Body of pancreas (tissue), 4 donors: ENCODE measurements at places on chromosomes 5 and 9. TPM values are rescaled to one million over a fixed set of nuclear protein-coding genes. Genes with fewer than 3 reads are reported as not detected.

- DNase-seq, result no peak
Observed at GRCh38 chr9:16597136-16597535, 273.3 kb downstream of the BNC2 start.

- no peak for DNase-seq
Observed at GRCh38 chr5:106906199-106906598, 764.5 kb downstream of the EFNA5 start.

DNA sequence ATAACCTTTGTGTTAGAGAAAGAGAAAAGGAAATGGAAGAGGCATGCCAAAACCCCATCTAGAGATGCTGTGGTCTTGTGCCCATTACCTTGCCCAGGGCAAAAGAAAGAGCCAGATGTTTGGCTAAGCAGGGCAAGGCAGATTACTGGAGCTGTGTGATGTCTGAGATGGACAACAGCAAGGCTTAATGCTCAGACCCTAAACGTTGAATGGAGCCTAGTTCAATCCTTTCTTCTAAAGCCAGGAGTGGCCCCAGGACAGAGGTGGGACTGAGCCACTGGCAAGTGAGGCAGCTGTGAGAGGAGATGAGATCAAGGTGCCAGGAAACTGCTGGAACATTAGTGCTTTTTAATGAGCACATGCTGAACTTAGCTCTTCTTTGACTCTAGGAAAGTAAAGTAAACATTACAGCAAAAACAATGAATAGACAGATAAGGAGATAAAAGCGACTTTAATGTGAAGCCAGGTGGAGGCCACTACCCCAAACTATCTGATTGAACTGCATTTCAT is 143.0 kb upstream of the EGFLAM start:
- no peak for DNase-seq

DNA sequence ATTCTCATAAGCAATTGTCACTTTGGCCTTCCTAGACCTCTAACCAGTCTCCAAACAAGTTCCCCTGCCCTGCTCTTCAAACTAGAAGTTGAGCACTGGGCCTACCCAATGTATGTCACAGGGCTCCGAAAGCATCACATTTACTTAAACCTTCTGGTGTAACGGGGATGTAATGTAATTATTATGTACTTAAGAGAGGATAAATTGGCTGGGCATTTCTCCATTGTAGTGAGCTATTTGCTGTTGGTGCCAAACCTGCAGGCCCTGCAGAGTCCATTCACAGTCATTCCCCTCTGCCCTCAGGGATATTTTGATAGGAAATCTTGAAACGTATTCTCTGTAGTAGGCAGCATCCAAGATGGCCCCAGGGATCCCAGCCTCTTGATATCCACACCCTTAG is 64.2 kb upstream of the GNE start:
- DNase-seq, result no peak

GRCh38 chr9:20419533-20419932 is 202.8 kb downstream of the MLLT3 start:
- DNase-seq, result no peak

DNA sequence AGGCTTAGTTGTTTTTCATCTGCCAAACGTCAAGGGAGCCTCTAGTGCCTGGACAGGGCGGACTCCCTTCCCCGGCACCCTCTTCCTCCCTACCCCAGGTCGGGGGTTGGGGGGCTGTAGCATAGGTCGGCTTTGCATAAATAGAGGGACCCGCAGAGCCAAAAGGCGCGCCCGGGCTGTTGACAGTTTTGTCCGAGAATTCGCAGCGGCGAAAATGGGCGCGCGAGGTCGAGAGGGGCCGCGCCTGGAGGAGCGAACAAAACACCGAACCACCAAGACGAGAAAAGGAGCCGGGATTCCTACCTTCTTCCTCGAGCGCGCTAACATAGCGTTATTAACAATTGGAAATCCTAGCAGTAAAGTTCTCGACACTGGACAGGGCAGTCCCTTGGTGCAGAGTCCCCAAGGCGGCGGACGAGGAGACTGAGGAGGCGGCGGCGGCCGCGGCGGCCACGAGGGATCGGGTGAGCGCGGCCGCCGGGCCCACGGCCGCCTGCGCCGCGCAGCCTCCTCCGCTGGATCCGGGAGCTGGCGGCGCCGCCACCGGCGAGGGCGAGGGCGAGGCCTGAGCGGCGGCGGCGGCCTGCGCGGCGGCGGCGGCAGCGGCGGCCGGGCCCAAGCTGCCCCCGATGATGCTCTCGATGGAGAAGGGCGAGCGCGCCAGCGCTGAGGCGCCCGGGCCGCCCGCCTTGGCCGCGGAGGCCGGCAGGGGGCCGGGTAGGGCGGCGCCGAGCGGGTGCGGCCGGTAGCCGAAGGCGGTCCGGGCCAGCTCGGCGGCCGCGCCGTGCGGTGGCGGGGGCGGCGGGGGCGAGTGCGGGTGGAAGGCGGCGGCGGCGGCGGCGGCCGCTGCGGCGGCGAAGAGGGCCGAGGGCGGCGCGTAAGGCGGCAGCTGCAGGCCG is 1.7 kb downstream of the FOXD1 start:
- no peak for DNase-seq

- no peak for DNase-seq
Observed at GRCh38 chr5:52502460-52502999, 285.2 kb upstream of the ITGA1 start.

DNA sequence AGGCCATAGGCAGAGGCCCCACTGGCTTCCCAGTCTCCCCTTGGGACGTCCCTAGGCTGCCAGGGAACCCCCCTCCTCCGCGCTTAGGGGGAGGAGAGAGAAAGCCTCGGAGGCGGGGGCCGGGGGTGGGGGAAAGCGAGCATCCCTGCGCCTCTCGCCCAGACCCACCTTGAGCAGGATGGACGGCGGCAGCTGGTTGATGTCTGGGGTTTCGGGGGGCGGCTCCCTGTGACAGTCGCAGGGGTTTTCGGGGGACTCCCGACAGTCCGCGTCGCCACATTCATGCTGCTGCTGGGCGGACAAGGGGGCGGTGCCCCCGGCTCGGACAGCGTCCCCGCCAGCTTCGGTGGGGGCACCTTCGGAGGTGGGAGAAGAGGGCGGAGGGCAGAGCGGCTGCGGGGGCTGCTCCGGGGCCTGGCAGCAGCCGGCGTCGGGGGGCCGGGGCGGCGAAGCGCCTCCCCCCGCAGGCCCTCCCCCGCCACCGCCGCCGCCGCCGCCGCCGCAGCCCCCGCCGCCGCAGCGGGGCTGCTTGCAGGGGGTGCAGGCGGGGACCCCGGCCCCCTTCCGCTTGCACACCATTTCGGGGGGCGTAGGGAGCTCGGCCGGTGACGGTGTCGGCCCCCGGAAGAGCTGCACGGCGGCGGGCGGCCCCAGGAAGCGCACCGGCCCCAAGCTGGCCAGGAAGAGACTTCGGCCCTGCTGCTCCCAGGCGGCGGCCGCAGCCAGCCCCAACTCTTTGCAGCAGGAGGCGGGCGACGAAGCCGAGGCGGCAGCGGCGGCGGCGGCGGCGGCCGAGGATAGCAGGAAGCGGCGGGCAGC is 1.2 kb downstream of the FBXL17 start:
- DNase-seq, result peak; percentile 42

DNA sequence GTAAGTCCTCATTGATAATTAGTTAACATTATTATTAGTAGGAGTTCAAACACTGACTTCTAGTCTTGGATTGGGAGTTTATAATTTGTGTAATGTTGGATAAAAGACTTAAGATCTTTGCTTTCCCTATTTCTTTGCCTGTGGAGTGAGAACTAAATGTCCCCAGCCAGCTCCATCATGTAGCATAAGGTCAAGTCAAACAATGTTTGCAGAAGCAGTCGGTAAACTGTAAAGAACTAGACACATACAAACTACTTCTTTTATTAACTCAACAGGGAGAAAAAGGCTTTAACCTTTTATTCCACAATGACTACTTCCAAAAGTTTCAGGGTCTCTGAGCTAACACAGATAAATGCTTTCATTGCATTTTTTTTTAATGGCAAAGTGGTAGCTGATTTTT is 192.3 kb downstream of the CTNND2 start:
- no peak for DNase-seq

DNA sequence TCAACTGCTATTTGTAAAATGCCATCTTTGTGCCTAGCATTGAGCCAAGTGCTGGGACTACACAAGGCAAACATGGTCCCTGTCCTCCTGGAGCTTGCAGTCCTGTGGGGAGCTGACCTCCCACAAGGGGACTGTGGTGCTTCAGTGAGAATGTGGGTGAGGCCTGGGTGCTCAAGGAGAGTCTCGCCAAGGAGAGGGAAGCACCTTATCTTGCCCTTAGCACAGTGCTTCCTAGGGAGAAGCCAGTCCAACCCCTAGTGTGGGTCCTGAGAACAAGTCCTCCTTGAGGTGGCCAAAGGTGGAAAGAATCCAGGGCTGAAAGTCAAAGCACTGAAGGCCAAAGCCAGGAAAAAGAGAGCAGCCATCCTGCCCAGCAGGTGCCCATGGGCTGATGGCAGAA is 31.1 kb upstream of the MVB12B start:
- DNase-seq, result no peak

DNA sequence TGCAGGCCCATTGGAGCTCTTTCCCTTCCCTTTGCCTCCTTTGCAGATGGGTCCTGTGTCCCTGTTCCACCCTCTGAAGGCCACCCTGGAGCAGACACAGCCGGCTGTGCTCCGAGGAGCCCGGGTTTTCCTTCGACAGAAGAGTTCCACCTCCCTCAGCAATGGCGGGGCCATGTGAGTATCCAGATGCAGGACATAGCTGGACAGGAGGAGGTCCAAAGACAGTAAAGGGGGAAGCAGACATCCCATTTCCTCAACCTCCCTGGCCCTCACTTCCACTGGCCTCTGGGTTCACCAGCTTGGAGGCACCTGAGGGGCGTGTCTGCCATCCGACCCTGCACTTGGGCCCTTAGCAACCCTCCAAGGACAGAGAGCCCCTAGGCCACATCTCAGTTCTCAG is 237.9 kb downstream of the CACNA1B start:
- no peak for DNase-seq

GRCh38 chr5:34011536-34011935 is 3.7 kb upstream of the AMACR start:
- no peak for DNase-seq

- no peak for DNase-seq
Observed at GRCh38 chr5:78162253-78162862, 132.1 kb downstream of the AP3B1 start.

GRCh38 chr9:131968632-131969031 is 111.0 kb downstream of the MED27 start:
- no peak for DNase-seq

- no peak for DNase-seq
Observed at GRCh38 chr5:175590471-175590881, 67.4 kb upstream of the HRH2 start.

- no peak for DNase-seq
Observed at GRCh38 chr5:157913575-157913974, 54.6 kb upstream of the CLINT1 start.

DNA sequence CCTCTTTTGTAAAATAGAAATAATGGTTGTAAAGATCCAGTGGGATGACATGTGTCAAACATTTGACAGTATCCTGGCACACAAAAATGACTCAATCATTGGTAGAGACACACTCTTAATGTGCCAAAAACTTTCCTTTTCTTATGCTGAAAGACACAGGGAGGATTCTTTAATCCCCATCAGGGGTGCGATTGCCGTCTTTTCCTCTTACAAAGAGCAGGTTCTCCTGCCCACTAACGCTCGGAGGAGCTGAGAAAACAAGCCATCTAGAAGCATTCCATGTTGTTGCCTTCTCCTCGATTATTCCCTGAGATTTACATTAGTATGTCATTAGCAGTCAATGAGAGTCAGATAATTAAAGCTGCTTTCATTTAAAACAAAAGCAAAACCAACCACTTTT is 342.6 kb upstream of the CCNH start:
- DNase-seq, result no peak

GRCh38 chr9:21543187-21543586 is 61.1 kb upstream of the IFNE start:
- no peak for DNase-seq

DNA sequence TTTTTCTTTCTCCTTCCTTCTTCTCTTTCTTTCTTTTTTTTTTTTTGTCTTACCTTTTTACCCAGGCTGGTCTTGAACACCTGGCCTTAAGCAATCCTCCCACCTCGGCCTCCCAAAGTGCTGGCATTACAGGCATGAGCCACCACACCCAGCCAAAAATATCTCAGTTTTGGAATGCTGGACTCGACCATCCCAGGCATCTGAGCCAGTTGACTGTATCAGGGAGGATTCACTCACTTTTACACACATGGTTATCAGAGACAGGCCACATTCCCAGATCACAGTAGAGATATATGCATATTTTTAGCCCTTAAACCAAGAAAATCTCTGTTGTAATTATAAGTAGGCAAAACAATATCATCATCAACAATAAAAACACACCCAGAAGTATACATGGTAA is 21.9 kb downstream of the NIM1K start:
- no peak for DNase-seq

DNA sequence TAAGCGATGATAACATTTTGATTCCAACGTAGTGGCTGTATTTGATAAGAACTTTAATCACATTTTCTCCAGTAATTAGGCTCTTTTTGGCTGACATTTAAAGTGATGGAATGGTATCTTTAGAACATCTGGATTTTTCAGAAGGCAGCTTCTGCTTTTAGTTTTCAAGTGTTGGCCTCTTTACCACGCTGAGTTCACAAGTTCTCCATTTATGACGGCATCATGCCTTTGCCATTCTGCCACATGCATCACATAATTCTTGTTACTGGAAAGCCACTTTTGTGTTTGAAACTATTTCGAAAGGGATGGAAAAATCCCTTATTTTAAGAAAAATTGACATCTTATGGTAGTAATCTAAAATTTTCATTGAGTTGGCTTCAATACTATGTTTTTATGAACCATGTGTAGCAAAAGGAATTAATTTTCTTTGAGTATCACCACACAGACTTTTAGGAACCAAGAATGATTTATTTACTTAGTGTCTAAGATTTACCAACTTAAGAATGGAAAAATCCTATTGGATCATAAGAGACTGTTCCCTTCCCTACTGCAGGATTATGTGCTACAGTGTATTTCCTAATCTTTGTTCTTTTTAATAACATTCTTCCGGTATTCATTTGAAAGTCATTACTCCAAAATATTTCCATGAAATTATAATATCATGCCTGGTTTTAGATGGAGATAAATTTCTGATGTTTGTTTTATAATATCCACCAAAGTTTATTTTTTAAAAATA is 344.2 kb downstream of the ADGRV1 start:
- no peak for DNase-seq

GRCh38 chr9:74277532-74277931 is 219.6 kb upstream of the RORB start:
- no peak for DNase-seq

The PTPRD gene
- 4.9 TPM for total RNA-seq

The C5orf46 gene
- total RNA-seq, result not detected

The RPL37 gene
- total RNA-seq, result 256 TPM

The PDCD1LG2 gene
- total RNA-seq, result 1.3 TPM

The ANKRD20A1 gene
- total RNA-seq, result 0.78 TPM

The PHF24 gene
- total RNA-seq, result not detected

The VDAC1 gene
- total RNA-seq, result 37.6 TPM

The SPRY4 gene
- 6.7 TPM for total RNA-seq

The HOMER1 gene
- total RNA-seq, result 1.6 TPM

The SCGB3A2 gene
- not detected for total RNA-seq

The PCDHA1 gene
- not detected for total RNA-seq

The CAMLG gene
- total RNA-seq, result 7.9 TPM

The FBP1 gene
- total RNA-seq, result 28.5 TPM

The ZMAT2 gene
- total RNA-seq, result 27.0 TPM

The EQTN gene
- total RNA-seq, result not detected

The ZNF484 gene
- 7.0 TPM for total RNA-seq

The EEIG1 gene
- 42.0 TPM for total RNA-seq

The PFN3 gene
- not detected for total RNA-seq
